ENCODE measurements at places on chromosomes 4 and X.

DNA sequence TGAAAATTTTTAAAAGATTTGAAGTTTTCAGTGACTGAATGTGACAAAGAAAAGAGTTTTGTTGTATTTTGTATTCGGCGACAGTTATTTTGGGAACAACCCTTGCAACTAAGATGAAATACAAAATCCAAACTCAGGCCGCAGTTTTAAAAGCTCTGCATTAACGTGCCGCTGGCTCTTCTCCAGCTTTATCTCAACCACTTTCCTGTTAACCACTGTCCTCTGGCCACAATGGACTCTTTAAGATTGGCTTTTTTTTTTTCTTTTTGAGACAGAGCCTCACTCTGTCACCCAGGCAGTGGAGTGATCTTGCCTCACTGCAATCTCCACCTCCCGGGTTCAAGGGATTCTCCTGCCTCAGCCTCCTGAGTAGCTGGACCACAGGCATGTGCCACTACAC lies 22.1 kb upstream of the AMTN start:
- no peaks in the 10 kb centered on the region for H3K4me1 ChIP-seq
- H3K4me3 ChIP-seq, result no peak overlapping the region
- no peaks in the 10 kb centered on the region for H3K36me3 ChIP-seq
- no peak for DNase-seq

- DNase-seq, result no peak
- no peak overlapping the region for H3K27ac ChIP-seq
- no peaks in the 10 kb centered on the region for H3K27me3 ChIP-seq
- H3K4me1 ChIP-seq, result no peaks in the 10 kb centered on the region
Measured at GRCh38 chrX:122866532-122866931, 317.5 kb upstream of the GRIA3 start.

- no peak overlapping the region for H3K27ac ChIP-seq
- DNase-seq, result no peak
- no peaks in the 10 kb centered on the region for H3K4me1 ChIP-seq
- H3K27me3 ChIP-seq, result no peaks in the 10 kb centered on the region
- no peak overlapping the region for H3K4me3 ChIP-seq
Measured at GRCh38 chr4:160562661-160563060, 1459.8 kb downstream of the RAPGEF2 start.

GRCh38 chr4:6231663-6232165 lies 31.4 kb upstream of the JAKMIP1 start:
- H3K27ac ChIP-seq, result no peak overlapping the region
- no peaks in the 10 kb centered on the region for H3K36me3 ChIP-seq
- H3K4me1 ChIP-seq, result no peaks in the 10 kb centered on the region

- H3K36me3 ChIP-seq, result no peaks in the 10 kb centered on the region
- peaks cover 4% of the 10 kb centered on the region for H3K27me3 ChIP-seq
- H3K27ac ChIP-seq, result no peak overlapping the region
- no peak overlapping the region for H3K4me3 ChIP-seq
Measured at GRCh38 chrX:38954520-38954919, 153.3 kb downstream of the MID1IP1 start.

DNA sequence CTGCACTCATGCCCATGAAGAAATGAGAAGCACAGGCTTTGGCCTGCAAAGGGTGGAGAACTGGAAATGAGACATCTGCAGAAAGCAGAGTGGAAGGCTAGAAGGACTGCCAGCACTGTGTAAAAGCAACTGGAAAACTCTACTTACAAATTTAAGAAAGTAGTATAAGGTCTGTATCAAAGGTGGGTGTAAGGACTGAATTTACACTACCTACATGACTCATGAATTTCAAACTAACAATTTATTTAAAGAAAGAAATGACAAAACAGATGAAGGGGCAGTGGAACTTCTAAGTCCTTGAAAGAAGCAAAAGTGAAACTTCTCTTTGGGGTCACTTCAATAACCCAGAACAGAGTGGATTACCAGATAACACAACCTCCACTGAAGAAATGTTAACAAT lies 71.2 kb downstream of the SLC10A7 start:
- peaks cover 19% of the 10 kb centered on the region for H3K36me3 ChIP-seq
- no peaks in the 10 kb centered on the region for H3K27me3 ChIP-seq
- H3K4me3 ChIP-seq, result peak overlapping the region; percentile 0
- peaks cover 11% of the 10 kb centered on the region for H3K4me1 ChIP-seq

GRCh38 chr4:163467082-163467770 lies 6.3 kb downstream of the TKTL2 start:
- no peak for DNase-seq
- H3K4me3 ChIP-seq, result no peak overlapping the region
- peaks cover 13% of the 10 kb centered on the region for H3K27me3 ChIP-seq
- H3K4me1 ChIP-seq, result no peaks in the 10 kb centered on the region

- no peak overlapping the region for H3K4me3 ChIP-seq
- H3K27me3 ChIP-seq, result no peaks in the 10 kb centered on the region
- DNase-seq, result no peak
- H3K4me1 ChIP-seq, result no peaks in the 10 kb centered on the region
- H3K36me3 ChIP-seq, result no peaks in the 10 kb centered on the region
Measured at GRCh38 chr4:145337391-145337790, 144.3 kb upstream of the SMAD1 start.

DNA sequence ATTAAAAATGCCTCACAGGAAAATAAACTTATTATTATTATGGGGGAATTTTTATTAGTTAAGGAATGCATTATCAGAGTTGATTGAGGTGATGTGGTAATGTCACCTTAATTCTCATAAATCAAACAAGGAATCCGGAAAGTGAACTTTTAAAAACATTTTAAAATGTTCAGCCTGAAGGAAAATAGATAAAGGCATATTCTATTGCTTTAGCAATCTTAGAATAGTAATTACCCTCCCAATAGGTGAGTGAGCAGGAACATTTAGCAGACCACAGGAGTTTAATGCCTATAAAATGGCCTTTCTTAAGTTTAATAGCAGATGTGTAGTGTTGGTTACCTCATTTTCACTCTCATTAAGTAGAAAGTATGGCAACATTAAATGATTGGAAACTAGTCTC lies 160.9 kb upstream of the MAD2L1 start:
- no peaks in the 10 kb centered on the region for H3K4me1 ChIP-seq
- no peak overlapping the region for H3K27ac ChIP-seq
- no peak for DNase-seq
- no peak overlapping the region for H3K4me3 ChIP-seq

DNA sequence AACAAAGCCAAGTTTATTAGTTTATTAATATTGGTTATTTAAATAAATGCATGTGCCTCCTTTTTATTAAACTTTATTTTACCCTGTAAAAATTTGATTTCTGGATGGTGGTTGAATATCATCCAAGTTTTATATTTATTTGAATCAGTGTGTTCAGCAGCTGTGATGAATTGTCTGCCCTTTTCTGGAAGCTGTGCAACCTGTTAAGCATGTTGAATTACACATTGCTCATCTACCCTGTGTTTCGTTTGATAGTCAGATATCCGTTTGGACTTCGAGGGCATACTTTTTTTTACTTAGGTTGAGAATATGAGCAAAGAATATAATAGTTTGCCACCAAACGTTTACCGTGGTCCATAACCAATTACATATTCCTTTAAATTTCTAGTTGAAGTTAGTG lies 95.8 kb upstream of the TENM3 start:
- H3K27me3 ChIP-seq, result peaks cover 29% of the 10 kb centered on the region
- no peak for DNase-seq
- peaks cover 5% of the 10 kb centered on the region for H3K4me1 ChIP-seq
- H3K4me3 ChIP-seq, result no peak overlapping the region
- peaks cover 1% of the 10 kb centered on the region for H3K36me3 ChIP-seq

All from stimulated activated naive B cell treated with anti-CD40 and anti-IgM and Interleukin-4, amounts not matched to agents 10 μg/mL and 1 μg/mL and 100 μg/mL, for 72 hours (primary cell).